ENCODE measurements at places on chromosomes 13 and 19.
A peak's percentile ranks its signal among the peaks of the same experiment; 100 is the strongest.

- no peak for DNase-seq
Observed at GRCh38 chr13:38440666-38441065, 91.0 kb downstream of the UFM1 start.

- DNase-seq: no peak
Observed at GRCh38 chr13:59690857-59691500, 472.7 kb downstream of the DIAPH3 start.

DNA sequence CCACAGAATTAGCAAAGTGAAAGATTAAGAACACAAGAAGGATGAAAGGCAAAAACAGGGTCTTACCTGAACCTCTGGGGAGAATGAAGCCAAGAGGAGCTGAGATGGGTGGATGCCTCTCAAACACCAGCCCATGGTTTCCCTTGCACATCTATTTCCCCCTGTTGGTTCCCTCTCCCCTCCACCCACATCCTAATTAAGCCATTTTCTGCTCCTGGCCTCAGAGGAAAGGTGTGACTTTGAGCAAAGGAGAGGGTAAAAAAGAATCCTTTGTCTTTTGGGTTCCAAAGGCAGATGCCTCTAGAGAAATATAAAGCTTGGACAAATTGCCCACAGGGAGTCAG, 214.9 kb downstream of the RAP2A start:
- no peak for DNase-seq

GRCh38 chr13:102947745-102948405, 102.0 kb downstream of the ERCC5 start:
- no peak for DNase-seq

DNA sequence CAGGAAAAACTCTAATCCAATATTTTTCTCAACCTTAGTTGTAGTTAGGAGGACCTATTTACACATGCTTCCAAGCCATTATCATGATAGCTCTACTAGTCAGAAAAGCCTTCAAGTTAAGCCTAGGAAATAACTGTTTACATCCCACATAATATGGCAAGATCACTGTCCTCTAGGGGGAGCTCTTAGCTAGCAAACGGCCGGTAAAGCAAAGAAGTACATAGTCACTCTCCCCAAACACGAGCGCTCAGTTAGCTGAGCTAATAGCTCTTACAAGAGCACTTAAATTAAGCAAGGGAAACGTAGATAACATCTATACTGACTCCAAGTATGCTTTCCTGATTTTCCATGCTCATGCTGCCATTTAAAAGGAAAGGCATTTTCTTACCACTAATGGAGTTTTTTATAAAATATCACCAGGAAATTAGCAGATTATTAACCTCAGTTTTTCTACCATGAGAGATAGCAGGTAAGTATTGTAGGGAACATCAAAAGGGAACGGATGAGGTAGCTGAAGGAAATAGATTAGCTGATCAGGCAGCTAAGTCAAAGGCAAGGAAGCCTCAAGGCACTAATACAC, 100.6 kb upstream of the PABPC3 start:
- peak; percentile 60 for DNase-seq

DNA sequence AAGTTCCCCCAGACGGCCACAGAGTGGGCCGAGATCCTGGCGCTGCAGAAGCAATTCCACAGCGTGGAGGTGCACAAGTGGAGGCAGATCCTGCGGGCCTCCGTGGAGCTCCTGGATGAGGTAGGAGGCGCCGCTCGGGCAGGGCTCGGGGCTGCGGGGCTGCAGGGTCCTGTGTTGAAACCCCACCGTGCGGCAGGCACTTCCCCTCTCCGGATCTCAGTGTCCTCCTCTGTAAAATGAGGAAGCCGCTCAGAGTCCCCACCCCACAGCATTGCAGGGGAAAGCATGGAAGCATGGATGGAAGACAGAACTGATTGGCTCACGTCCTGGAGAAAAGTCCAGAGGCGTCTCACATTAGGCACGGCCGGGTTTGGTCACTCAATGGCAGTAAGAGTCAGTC, 6.8 kb upstream of the SCN1B start:
- no peak for DNase-seq

GRCh38 chr13:45870232-45870631, 18.7 kb upstream of the SIAH3 start:
- no peak for DNase-seq

All from GM04504 (cell line).